G401 (cell line): ENCODE measurements at places on chromosomes 12 and 14. TPM values are rescaled to one million over a fixed set of nuclear protein-coding genes. Genes with fewer than 3 reads are reported as not detected.

EFCAB11 gene
- total RNA-seq: 5.6 and 17.6 TPM in 2 replicates

EEA1 gene
- 7.6 and 10.0 TPM in 2 replicates for total RNA-seq

GLIPR1L1 gene
- total RNA-seq: not detected in 2 replicates

DNA sequence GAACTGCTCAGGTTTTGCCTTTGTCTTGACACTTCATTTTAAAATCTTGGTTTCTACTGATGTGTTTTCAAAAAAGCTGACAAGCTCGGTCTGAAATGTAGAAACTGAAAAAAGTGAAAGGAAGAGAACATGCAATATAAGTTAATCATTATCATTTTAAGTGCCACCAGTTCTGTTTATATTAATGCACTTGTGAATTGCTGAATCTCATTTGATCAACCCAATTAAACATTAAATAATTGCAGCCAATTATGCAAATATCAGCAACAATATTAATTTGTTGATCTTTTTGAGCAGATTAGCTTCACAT lies 133.8 kb downstream of the BCAT1 start:
- DNase-seq: no peak
